ENCODE measurements at places on chromosomes 5 and 9. TPM values are rescaled to one million over a fixed set of nuclear protein-coding genes. Genes with fewer than 3 reads are reported as not detected.
A peak's percentile ranks its signal among the peaks of the same experiment; 100 is the strongest.

DNA sequence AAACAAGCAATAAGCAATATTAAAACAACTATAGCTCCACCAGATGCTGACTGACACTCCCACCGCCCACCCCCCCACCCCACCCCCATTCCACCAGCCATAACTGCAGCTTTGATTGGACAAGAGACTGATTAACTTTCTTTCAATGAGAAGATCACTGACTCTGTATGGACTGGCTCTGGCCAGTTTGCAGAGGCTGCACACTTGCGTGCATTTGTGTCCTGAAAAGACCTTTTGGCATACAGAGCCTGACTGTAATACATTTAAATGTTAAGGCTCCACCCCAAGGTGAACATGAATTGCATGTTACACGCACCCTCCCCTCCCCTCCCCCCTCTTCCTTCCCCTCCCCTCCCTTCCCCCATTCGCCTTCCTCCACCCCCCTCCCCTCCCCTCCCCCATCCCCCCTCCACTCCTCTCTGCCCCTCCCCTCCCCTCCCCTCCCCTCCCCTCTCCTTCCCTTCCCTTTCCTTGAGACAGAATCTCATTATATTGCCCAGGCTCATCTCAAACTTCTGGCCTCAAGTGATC is 31.1 kb downstream of the FGD3 start:
- H3K4me1 ChIP-seq, result peaks cover 67% of the 10 kb centered on the region
- H3K4me3 ChIP-seq, result peak overlapping the region; percentile 61
- DNase-seq, result no peak
- H3K27me3 ChIP-seq, result no peaks in the 10 kb centered on the region
- no peak overlapping the region for H3K27ac ChIP-seq

GRCh38 chr5:76701298-76701697 is 14.6 kb upstream of the F2R start:
- H3K36me3 ChIP-seq, result peaks cover 9% of the 10 kb centered on the region
- no peaks in the 10 kb centered on the region for H3K4me1 ChIP-seq
- H3K27me3 ChIP-seq, result no peaks in the 10 kb centered on the region
- no peak for DNase-seq

- peaks cover 73% of the 10 kb centered on the region for H3K27me3 ChIP-seq
- H3K4me3 ChIP-seq, result no peak overlapping the region
- H3K27ac ChIP-seq, result no peak overlapping the region
- no peak for DNase-seq
- H3K36me3 ChIP-seq, result no peaks in the 10 kb centered on the region
Measured at GRCh38 chr5:33892620-33893137, 889 bp upstream of the ADAMTS12 start.

GRCh38 chr5:158947846-158948245 is 151.9 kb downstream of the EBF1 start:
- peaks cover 91% of the 10 kb centered on the region for H3K4me1 ChIP-seq
- peaks cover 14% of the 10 kb centered on the region for H3K36me3 ChIP-seq
- peak overlapping the region; percentile 79 for H3K27ac ChIP-seq
- DNase-seq, result no peak

DNA sequence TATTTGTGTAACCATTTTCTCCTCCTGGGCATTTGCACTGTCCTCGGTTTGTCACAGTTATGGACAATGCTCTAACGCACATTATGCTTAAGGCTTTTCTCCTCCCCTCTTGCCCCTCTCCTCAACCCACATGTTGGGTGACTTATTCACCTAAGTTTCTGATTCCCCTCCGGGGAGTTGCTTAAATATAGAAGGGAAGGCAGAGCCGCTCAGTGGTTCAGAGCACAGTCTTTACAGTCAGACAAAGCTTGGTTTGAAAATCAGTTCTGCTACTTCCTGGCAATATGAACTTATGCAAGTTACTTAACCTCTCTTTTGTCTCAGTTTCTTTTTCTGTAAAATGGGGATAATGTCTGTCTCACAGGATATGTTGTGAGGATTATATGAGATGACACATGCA is 41.2 kb upstream of the SPRY4 start:
- H3K4me3 ChIP-seq, result no peak overlapping the region
- peaks cover 32% of the 10 kb centered on the region for H3K4me1 ChIP-seq
- no peak for DNase-seq
- peaks cover 32% of the 10 kb centered on the region for H3K27me3 ChIP-seq

DNA sequence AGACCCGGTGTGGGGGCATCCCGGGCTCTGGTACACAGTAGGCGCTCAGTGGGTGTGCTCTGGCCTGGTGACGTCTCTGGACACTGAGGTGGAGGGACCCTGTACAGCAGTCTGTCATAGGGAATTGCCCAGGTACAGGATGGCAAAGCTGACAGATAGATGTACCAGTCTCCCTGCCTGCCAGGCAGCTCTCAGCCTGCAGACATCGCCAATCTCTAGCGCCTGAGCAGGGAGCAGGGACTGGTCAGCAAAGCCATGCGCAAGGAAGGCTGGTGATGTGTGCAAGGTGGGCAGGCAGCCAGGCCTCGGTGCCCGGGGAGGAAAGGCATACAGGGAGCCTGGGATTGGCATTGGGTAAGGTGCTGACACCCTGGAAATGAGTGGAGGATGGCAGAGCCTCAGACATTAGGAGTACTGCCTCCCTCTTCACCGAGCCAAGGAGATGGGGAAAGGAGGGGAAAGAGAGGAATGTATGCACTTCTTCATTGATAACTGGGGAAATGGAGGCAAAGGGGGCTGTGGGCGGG is 33.9 kb upstream of the BRD3 start:
- DNase-seq, result no peak
- peaks cover 15% of the 10 kb centered on the region for H3K27me3 ChIP-seq
- H3K36me3 ChIP-seq, result no peaks in the 10 kb centered on the region
- no peak overlapping the region for H3K4me3 ChIP-seq

PCDH12 gene
- polyA plus RNA-seq, result not detected

IFNA4 gene
- polyA plus RNA-seq, result not detected

IL33 gene
- polyA plus RNA-seq, result not detected

FUT7 gene
- polyA plus RNA-seq, result 3.2 TPM

CRHBP gene
- polyA plus RNA-seq, result not detected

FSTL4 gene
- 0.39 TPM for polyA plus RNA-seq

Measured in naive B cell (primary cell).